ENCODE measurements at places on chromosomes 5 and 9.

DNA sequence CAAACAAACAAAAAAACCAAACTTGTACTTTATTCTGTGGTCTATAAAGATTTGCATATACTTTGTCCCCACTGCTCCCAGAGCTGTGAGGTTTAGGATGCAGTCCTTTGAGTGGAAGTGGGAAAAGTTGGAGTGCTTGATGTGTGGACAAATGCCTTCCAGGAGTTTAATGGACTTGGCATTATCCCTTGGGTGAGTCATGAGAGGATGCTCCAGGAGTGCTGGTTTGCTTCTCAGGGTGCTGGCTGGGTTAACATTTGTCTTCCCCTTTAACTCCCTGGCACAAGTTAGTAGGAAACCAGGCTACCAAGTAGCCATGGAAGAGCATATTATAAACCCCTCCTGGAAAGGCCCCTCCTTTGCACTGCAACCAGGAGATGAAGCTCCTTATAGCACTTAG is 417.4 kb upstream of the RIOK2 start:
- no peak for DNase-seq

DNA sequence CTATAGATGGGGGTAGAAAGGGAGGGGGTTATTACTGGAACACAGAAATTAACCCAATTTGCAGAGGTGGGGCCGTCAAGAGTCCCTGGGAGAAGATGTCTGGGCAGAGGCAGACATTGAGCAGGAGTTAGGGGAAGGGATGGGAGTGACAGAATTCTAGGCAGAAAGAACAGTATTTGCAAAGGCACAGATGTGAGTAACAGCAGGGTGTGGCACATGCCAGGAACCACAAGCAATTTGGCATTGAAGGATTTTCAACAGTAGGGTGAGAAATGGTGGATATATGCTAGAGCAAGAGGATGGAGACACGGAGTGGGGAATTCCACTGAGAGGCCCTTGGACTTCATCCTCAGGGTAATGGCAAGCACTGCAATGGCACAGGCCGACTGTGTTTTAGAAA is 71.6 kb upstream of the FRRS1L start:
- DNase-seq = no peak

- DNase-seq = no peak
Observed at GRCh38 chr9:110334871-110335270, 2.8 kb downstream of the TXNDC8 start.

DNA sequence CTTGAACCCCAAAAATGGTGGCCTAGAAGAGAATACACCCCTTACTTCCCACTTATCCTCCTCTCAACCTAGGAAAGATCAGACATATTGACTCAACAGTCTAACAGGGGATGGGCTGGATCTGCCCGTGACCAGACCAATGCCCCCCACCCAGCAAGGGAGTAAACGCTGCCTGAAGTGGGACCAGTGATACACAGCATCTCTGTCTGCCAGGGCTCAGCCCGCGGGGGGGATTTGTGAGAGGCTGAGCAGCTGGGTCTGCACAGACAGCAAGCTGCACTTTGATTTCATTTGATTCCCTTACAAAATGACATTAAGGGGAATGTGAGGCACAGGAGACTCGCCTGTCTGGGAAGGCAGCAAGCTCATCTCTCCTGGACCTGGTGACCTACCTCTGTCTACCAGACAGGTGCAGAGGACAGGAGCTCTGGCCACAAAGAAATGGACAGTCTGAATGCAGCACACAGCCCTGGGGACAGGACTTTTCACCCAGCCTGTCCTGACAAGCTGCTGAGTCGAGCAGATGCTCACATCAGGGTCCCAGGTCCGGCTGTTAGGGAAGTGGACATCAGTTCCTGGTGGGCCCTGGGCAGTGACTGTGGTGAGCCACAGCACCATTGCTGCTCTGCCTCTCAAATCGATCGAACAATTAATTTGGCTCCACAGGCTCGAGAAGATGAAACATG is 79.9 kb downstream of the RGS3 start:
- no peak for DNase-seq

GRCh38 chr5:51632793-51633192 is 249.5 kb downstream of the ISL1 start:
- DNase-seq = no peak

DNA sequence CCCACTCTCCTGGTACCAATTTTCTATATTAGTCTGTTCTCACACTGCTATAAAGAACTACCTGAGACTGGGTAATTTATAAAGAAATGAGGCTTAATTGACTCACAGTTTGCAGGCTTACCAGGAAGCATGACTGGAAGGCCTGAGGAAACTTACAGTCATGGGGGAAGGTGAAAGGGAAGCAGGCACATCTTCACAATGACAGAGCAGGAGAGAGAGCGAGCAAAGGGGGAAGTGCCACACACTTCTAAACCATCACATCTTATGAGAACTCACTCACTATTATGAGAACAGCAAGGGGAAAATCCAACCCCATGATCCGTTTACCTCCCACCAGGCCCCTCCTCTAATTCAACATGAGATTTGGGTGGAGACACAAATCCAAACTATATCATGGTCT is 72.2 kb downstream of the ATG10 start:
- no peak for DNase-seq

- DNase-seq = no peak
Observed at GRCh38 chr9:93467462-93467861, 14.1 kb upstream of the FAM120AOS start.

DNA sequence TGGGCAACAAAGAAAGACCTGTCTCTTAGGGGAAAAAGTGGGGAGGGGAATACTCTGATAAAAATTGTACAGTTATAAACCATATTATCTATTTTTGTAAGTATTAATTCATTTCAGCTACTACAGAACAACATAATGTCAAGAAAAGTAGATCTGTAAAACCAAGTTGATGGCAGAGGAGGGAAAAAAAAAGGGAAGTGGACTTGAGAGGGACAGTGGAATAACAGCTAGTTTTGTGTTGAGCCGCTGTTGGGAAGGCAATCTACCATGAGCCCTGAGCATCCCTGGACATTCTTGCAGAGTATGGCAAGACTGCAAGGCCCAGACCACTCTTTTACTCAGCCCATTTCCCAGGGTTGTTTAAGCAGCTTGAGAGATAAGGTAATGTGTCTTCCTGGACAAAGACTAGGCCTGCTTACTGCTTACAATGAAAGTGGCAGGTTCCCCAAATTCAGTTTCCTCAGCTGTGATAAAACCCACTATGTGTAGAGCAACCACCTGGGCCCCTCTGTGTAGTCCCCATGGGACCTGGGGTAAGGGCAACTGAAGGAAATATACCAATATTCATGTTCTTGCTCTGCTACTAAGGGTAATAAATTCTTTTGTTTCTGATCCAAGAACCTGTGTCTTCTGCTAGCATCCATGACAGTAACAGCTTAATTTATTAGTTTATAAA is 25.0 kb downstream of the CEP120 start:
- DNase-seq = no peak

- DNase-seq = no peak
Observed at GRCh38 chr5:176533894-176534611, 3.1 kb downstream of the RNF44 start.

- DNase-seq = peak; percentile 71
Observed at GRCh38 chr5:124806373-124807077, 60.1 kb upstream of the ZNF608 start.

DNA sequence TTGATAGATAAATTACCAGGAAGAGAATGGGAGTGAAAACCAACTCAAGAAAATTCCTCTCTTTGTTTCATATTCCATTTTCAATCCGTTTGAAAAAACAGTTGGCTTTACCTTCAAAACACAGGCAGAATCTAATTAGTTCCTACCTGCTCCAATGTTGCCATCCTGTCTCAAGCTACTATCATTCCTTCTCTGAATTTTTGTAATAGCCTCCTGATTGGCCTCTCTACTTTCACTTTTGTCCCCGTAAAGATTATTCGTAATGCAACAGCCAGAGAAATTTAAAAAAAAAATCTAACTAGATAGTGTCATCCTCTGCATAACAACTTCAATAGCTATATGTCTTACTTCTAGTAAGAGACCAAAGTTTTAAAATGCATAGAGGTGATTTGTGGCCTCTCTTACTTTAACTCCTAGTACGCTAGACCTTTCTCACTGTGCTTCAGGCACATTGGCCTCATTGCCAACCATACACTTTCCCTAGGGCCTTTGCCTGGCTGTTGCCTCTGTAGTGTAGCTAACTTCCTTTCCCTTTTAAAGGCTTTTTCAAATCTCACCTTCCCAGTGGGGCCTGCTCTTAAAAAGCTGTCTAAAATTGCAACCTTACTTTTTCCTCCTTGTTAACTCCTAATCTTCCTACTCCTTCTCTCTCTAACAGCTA is 311.3 kb upstream of the GRIN3A start:
- DNase-seq = no peak

DNA sequence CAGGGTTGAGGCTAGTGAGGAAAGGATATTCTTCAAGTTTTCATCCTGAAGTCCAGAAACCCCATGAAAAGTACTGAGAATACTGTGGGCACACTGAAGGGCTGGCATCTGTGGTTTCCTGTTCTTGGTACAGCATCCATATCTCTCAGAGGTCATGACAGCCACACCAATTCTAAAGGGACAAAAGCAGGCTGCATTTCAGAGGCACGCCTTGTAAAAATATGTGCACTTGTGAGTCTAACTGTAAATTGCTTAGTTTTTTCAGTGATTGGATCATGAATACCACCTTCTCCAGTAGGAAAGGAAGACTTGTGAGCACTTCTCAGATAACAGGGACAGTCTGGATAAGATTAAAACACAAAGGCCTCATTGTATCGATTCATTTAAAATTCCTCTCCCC is 230.9 kb downstream of the NTRK2 start:
- DNase-seq = no peak

DNA sequence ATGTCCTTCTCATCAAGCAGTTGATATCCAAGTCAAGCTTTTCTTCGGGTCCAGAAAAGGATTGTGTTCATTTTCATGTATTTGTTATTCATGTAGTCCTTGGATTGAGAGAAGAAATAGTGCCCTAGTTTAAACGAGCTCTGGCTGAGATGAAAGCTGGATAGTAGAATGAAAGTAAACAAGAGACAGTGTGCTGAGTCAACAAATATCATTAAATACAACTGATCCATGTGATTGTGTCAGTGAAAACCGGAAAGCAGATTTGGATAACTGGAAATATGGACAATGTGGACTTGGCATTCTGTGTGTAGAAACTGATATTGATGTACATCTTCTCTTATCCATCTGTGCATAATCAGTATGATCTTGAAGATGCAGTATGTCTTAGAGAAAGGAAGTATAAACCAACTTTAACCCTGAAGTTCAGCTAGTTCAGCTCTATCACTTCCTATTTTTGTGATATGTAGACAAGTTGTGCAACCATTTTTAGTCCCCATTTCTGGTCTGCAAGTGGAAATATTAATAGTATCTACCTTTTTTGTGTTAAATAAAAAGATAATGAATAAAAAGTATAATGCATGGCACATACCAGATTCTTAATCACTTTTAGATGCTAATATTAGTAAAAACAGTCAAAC is 4.4 kb downstream of the MUSK start:
- DNase-seq = no peak

DNA sequence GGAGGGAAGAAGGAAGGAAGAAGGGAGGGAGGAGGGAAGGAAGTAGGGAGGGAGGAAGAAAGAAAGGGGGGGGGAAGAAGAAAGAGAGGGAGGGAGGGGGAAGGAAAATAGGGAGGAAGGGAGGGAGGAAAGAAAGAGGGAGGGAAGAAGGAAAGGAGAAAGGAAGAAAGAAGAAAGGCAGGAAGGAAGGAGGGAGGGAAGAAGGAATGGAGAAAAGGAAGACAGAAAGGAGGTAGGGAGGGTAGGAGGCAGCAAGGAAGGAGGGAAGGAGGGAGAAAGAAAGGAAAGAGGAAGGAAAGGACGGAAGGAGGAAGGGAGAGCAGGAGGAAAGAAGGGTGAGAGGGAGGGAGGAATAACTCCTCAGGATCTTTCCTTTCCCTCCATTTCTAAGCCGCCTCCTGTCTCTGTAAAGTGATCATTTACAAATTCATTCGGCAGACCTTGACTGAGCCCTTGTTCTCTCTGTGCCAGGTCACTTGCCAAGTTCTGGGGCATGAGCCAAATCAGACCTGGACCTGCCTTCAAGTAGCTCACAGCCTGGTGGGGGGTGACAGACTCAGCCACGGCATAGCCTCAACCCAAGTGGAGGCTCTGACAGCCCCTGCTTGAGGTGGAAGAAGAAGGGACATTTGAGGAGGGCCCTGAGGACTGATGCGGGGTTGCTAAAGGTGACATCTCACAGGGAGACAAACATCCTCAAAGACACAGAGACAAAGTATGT is 69.0 kb upstream of the HRH2 start:
- DNase-seq = no peak

- no peak for DNase-seq
Observed at GRCh38 chr5:3027185-3027865, 275.8 kb upstream of the IRX2 start.

GRCh38 chr5:66174338-66174737 is 30.2 kb downstream of the SREK1 start:
- no peak for DNase-seq

DNA sequence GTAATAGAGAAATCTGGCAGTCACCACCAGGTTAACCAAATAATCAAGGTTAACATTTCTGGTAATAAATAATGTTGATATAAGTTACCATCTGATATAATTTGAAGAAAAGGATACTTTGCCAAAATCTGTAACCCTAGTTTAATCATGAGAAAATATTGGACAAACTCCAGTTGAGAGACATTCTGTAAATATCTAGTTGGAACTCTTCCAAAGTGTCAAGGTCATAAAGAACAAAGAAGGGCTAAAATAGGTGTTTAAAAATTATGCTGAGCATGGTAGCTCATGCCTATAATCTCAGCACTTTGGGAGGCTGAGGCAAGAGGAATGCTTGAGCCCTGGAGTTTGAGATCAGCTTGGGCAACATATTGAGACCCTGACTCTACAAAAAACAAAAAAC is 253.3 kb downstream of the MRPS30 start:
- no peak for DNase-seq

GRCh38 chr9:131149688-131150053 is 24.3 kb downstream of the NUP214 start:
- no peak for DNase-seq

DNA sequence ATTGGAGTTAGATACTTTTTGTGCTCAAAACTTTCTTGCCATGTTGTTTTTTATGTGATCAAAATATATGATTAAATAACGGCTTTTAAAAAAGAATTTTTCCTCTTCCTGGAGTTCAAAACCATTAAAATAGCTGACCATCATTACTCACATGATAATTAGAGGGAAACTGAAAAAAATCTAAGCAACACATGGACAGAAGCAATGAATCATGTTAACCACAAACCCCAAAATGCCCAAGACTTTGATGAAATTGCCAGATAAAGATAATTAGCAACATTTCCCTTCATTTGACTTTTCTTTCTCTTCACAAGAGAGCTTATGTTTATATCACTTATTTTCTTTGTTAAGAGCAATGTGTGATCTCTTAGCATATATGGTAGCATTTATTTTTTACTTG is 1294.2 kb downstream of the EFNA5 start:
- peak; percentile 61 for DNase-seq

DNA sequence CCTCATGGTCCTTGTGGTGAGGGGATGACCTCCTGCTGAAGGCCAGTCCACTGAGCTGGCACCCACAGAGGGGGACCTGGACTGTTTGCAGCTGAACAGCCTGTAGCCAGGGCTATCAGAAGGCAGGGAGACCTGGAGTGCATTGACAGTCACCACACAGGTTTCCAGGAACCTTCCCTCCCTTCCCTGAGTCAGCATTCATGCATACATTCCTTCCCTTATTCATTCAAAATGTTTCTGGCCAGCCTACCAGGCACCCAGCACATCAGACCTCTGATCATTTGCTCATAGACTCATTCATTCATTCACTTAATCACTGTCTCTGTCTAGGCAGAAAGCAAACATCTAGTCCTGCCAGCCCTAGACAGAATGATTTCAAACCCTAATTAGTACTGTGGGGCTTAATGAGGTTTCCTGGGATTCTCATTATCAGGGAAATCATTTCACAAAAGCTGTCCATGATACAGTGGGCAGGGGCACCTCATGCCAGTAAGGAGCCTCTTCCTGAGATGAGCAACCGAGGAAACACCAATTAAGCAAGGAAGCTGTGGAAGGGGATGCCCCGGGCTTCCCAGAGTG is 110.1 kb upstream of the PPP1R26 start:
- no peak for DNase-seq
